NCI-H1092 (cell line): ENCODE measurements at places on chromosomes 11 and 22.
A peak's percentile ranks its signal among the peaks of the same experiment; 100 is the strongest.

DNA sequence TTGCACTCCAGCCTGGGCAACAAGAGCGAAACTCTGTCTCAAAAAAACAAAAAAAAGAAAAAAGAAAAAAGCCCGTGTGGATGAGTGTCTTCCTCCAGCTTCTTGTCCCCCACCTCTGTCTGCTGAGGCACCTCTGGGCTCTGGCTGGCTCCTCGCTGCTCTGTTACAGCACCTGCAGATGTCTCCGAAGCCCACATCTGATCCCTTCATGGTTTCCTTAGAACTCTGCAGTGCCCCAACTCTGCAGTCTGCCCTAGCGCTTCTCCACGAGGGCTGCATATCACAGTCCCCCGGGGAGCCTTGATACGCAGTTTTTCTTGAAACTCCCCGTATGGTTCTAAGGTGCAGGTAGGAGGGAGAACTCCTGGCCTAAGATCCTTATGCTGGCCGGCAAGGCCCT lies 15.9 kb downstream of the KCTD17 start:
- DNase-seq: no peak

DNA sequence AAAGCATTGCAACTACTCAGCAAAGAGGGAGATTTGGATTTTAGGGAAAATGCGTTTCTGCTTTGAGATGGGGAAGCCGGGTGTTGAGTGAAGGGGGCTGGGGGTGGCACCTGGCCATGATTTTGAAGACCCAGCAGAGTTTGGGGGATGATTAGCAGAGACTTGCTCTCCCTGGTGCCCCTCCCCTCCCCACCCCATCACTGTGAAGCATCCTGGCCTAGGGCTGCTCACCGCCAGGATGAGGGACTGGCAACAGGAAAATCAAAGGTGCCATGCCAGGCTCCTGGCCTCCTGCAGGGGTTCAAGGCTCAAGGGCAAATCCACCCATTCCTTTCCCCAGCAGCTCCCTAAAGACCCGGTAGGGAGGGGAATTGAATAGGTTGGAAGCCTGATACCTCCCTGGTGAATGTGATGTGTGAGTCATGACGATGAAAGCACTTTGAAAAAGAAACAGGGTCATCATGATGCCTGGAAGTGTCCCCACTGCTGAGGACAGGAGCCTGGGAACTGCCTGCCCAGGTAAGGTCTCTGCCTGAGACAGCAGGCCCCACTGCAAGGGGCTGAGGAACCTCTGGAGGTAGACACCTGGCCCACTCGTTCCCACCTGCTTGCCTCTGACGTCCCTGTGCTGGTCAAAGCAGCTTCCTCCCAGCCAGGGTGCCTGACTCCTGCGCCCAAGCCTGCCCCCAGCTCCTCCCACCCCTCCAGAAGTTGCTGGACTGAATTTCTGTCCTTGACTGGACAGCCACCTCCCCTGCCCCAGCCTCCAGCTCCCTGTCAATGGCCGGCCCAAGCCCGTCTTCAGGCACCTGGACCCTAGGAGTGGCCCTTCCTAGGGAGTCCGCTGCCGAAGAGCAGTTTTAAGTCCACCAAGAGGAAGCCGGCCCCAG lies 1.7 kb downstream of the CHST1 start:
- no peak for DNase-seq

- DNase-seq: no peak
These were observed 7.2 kb downstream of the PPFIBP2 start for GRCh38 chr11:7520981-7521487.

DNA sequence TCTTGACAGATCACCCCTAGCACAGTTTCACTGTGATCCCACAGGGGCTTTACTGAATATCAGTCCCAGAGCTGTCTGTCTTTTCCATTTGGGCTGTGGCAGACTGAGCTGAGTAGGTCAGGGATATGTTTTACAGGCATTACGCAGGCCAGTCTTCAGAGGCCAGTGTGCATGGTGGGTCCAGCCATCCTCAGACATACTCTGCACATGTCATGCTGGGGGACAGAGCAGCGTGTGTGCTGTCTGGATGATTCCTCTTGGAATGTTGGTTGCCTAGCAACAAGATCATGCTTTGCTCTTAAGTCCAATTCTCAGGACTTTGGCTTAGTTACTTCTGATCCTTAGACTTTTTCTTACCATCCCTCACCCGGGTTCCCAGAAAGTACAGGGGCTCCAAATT lies 736.5 kb downstream of the DLG2 start:
- DNase-seq: no peak

DNA sequence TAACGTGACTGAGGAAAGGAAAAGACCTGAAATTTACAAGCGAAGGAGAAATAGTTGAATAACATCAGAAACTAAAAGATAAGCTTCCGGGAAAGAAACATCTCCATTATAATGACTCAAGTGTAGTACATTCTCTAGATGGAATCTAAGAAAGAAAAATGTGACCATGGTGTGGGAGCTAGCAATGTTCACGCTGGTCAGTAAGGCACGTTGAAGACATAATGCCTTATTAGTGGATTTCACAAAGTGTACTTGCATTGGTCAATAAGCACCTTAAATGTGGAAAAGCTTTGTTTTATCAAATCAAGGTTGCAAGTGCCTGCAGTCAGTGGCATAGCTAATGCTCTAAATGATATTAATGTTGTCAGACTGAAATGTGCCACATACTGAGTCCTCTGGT lies 2.8 kb upstream of the LARGE1 start:
- DNase-seq: no peak

DNA sequence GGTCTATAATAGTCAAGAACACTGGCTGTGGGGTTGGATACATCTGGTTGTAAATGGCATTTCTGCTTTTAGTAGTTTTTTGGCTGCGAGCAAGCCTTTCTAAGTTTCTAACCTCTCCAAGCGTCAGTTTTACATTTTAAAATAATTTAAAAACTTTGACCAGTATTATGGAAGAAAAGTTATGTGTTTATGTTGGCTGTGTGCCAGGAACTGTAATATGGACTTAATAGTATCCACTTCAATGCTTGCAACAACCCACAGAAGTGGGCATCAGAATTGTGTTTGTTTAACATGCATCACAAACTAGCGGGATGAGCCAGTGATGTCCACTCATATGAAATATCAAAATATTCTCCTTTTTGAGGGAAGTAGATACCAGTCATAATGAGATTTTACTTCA lies 844.2 kb downstream of the JRKL start:
- no peak for DNase-seq

DNA sequence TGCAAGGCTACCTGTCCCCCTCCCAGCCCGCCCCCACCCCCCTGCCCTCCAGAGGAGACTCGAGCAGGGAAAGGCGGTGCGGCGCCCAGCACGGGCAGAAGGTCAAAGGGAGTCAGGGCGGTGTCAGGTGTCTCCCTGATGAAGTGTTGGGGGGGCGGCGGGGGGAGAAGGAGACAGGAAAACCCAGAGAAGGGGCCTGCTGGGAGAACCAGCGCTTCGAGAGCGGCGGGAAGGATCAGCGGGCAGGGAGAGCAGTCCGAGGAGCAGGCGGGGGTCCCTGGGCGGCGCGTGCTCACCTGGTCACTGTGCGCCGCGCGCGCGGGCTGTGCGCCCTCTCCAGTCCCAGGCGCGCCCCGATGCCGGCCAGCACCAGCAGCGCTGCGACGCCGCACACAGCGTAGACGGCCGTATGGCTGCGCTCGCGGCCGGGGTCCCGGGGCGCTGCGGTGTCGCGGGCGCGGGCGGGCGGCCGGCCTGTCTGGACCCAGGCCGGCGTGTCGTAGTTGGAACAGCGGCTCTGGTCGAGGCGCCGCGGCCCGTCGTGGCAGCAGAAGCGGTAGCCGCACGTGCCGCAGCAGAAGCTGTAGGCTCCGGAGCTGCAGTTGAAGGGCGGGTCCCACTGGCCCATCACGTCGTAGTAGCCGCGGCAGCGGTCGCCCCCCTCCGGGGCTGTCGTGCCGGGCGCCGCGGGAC lies 886 bp downstream of the SHISA8 start:
- DNase-seq: no peak

- DNase-seq: no peak
These were observed 108.9 kb downstream of the GALNT18 start for GRCh38 chr11:11512929-11513328.

GRCh38 chr11:71178076-71178475 lies 74.3 kb downstream of the SHANK2 start:
- no peak for DNase-seq

DNA sequence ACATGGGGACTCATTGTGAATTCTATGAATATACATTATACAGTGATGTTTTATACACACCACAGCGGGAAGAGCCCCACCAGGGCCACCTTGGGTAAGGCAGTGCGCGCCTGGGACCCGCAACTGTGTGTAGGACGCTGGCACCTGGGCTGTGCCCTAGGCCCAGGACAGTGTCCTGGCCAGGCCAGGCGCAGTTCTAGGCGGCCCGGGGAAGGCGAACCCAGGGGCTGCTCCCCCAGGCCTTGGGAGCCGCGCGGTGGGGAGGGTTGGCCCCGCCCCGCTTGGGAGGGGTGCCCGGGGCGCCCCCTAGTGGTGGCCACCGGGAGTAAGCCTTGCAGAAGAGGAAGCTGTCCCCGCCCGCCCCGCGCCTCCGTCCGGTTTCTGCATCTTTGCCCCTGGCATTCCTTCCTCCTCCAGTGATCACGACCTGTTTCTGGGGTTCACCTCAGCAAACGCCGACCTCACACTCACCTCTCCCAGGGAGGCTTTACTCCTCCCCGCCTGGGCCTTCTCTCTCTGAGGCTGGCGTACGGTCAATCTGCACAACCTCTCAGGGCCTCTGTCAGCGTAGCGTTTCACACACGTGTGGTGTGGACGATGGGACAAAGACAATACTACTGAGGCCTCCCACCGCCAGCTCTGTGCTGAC lies 9.5 kb upstream of the EHD1 start:
- peak; percentile 54 for DNase-seq
